GM13977 (cell line): ENCODE measurements at places on chromosomes 5 and 9.
A peak's percentile ranks its signal among the peaks of the same experiment; 100 is the strongest.

DNA sequence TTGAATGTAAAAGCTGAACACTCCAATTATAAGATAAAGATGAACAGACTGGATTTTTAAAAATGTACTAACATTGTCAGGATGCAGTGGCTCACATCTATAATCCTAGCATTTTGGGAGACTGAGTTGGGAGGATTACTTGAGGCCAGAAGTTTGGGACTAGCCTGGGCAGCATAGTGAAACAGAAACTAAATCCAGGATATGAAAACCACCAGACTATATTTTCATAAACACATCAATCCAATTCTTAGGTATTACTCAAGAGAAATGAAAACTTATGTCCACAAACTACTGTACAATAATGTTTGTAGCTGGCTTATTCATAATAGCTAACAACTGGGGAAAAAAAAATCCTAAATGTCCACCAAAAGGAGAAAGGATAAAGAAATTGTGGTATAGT, 26.8 kb upstream of the NAA35 start:
- DNase-seq, result no peak

GRCh38 chr5:122019919-122020590, 58.0 kb downstream of the LOX start:
- no peak for DNase-seq

- DNase-seq, result no peak
Observed at GRCh38 chr5:54702470-54702869, 184.9 kb downstream of the SNX18 start.

DNA sequence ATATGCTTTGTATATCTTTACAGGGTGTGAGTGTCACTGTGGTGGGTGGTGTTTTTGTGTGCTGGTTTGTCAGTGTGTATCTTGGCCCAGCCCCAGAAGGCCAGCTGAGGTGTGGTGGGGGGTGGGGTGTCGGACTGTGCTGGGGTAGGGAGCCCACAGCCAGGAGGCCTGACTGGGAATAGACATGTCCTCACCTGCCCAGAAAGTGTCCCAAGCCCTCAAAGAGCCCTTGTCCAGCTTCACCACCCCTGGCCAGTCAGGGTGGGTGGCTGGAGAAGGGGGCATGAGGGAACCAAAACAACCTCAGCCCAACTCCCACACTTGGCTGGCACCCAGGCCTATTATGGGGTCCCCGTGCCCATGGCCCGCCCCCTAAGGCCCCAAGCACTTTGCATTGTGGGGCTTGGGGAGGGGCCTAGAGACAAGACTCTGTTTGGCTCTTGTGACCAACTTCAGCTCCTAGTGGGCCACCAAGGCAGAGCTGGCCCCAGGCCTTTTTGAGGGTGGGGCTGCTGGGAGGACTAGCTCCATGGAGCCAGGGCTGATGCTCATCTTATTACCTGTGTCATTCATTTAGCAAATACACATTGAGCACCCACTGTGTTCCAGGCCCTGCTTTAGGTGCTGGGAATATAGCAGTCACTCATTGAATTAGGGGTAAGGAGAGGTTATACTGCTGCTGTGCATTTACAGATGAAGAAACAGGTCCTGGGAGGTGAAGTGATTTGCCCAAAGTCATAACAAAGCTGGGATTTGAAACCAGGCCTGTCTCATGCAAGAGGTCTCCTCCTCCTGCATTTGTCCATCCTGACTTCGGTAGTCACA, 56.2 kb upstream of the PSD2 start:
- no peak for DNase-seq

DNA sequence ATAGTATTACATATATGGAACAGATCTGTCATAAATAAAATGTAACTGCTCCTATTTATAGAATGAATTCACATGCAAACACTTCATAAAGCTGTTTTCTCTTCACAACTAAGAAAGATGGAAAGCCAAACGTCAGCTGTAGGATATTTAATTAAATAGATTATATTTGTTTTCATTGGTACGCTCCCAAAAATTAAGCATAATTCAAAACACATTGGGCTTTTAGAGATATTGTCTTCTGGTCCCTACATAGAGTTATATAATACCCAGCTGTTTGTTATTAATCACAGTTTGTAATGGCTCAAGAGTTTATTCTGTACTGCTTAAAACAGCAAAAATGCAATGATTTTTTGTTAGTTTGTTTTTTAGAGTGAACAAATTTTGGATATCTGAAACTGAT, 61.2 kb downstream of the MRPS30 start:
- DNase-seq, result no peak

DNA sequence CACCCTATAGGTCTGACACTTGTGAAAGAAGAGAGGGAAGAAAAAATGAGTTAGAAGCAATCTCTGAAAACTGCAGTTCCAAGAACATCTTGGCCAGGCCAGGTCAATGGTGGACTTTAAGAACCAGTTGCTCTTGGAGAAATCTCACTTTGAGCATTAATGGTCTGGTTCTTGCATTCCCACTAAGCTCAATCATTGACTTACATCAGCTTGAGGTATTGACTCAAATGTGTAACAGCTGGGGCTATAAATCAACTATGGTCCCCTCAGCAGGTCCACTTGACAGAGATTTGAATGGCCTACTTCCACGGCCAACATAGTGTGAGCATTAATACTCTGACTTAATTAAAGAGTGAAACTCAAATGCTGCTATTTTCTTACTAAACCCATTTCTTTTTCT, 357.8 kb upstream of the RGMB start:
- no peak for DNase-seq

DNA sequence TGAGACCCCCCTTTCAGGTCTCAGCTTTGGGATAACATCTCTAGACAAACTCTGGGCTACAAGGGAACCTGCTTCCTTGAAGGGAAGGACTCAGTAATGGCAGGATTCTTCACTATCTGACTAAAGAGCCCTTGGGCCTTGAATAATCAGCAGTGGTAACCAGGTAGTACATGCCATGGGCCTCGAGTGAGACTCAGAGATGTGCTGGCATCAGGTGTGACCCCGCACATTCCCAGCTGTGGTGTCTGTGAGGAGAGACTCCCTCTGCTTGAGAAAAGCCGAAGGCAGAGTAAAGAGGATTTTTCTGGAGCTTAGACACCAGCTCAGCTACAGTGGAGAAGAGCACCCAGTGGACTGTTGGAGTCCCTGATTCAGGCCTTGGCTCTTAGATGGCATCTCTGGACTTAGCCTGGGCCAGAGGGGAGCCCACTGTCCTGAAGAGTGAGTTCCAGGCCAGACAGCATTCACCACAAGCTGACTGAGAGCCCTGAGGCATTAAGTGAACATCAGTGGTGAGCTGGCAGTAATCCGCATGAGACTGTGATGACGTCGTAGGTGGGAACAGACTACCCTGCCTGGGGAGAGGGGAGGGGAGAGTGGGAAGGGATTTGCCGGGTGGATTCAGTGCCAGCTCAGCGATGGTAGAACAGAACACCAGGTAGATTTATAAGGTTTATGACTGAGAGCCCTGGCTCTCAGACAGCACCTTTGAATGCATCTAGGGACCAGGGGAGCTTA, 5.3 kb upstream of the ZNF782 start:
- DNase-seq, result no peak

DNA sequence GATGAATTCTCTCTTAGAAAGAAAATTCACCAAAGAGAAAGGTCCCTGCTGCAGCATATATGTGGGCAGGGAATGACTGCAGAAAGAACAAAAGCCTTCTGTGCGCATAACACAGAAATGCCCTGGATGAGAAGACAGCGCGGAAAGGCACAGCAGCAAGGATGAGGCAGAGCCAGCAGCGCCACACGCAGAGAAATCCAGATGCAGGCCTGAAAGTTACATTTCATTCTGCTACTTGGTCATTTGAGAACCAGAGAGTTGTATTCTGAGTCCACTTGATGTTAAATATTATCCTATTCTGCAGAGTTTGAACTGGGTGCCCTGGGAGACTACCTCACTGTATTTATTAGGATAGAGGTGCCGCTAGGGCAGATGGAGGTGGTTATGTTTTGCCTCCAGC, 68.5 kb downstream of the GLDC start:
- DNase-seq, result no peak

DNA sequence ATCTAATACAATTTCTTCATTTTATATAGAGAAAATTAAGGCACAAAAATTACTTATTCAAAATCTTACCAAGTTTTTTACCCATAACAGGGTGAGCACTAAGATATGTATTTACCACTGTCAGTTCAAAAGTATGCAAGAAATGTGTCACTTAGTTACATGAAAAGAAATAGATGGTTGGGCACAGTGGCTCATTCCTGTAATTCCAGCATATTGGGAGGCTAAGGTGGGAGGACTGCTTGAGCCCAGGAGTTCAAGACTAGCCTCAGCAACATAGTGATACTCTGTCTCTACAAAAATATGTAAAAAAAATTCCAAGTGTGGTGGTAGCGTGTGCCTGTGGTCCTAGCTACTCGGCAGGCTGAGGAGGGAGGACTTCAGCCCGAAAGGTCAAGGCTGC, 19.4 kb downstream of the YIPF5 start:
- no peak for DNase-seq

- no peak for DNase-seq
Observed at GRCh38 chr9:128923493-128923883, 2.7 kb downstream of the PHYHD1 start.

DNA sequence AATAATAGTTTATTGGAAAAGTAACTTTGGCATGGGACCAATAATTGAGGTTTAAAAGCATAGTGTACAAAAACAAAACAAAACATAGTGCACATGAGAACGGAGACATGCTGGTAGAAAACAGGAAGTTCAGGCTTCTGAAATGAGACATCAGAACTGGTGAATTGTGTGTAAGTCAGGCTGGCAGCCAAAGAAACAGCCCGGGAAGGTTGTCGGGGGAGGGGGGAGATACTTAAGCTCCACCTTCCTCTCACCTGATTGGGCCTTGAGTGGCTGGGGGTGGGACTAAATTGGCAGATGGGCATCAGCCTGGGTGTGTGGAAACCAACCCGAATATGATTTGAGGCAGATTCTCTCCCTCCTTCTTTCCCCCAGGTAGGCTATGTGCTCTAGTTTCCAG, 256.3 kb downstream of the SMARCA2 start:
- DNase-seq, result peak; percentile 42

DNA sequence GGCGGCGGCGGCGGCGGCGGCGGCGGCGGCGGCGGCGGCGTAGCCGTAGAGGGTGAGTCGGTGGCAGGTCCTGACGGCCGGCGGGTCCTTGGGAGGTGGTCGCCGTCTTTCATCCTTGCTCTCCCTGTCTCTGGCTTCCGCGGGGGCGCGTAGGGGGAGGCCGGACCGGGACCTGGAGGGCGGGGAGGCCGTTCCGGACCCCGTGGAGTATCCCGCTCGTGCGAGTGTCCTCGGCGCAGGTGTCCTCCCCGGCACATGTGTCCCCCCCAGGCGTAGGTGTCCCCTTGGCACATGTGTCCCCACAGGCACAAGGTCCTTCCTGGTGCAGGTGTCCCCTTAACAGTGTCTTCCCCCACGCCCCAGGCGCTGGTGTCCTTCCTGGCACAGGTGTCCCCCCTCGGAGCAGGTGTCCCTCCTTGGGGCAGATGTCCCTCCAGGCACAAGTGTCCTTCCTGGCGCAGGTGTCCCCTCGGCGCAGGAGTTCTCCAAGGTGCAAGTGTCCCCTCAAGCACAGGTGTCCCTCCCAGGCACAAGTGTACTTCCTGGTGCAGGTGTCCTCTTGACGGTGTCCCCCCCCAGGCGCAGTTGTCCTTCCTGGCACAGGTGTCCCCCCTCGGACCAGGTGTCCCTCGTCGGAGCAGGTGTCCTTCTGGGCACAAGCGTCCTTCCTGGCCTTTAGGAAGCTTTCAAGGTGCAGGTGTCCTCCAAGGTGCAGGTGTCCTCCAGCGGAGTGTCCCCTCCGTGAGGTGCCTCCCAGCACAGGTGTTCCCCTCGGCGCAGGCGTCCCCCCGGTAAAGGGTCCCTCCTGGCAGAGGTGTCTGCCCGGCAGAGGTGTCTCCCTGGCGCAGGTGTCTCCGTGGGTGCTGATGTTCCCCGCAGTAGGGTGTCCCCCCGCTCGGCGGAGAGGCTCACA, 519 bp downstream of the EXOC3 start:
- DNase-seq, result peak; percentile 70

- no peak for DNase-seq
Observed at GRCh38 chr5:7050986-7051385, 337.8 kb downstream of the TENT4A start.

DNA sequence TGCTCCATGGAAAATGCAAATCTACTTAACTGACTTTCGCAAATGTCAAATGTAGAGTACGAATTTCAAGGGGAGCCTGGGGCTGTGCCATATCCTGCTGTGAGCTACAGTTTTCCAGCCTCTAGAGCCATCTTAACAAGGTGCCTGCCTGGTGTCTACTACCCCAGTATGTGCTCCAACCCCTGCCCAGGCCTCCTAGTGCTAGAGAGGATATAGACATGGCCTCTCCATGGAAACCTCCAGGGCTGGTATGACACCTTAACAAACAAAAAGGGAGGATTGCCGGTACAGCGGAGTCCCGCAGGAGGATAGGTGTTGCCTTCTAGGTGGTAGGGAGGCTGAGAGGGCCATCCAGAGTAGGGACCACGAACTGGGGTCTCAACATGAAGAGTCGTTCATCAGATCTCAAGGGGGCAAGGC, 13.6 kb upstream of the IL3 start:
- no peak for DNase-seq

DNA sequence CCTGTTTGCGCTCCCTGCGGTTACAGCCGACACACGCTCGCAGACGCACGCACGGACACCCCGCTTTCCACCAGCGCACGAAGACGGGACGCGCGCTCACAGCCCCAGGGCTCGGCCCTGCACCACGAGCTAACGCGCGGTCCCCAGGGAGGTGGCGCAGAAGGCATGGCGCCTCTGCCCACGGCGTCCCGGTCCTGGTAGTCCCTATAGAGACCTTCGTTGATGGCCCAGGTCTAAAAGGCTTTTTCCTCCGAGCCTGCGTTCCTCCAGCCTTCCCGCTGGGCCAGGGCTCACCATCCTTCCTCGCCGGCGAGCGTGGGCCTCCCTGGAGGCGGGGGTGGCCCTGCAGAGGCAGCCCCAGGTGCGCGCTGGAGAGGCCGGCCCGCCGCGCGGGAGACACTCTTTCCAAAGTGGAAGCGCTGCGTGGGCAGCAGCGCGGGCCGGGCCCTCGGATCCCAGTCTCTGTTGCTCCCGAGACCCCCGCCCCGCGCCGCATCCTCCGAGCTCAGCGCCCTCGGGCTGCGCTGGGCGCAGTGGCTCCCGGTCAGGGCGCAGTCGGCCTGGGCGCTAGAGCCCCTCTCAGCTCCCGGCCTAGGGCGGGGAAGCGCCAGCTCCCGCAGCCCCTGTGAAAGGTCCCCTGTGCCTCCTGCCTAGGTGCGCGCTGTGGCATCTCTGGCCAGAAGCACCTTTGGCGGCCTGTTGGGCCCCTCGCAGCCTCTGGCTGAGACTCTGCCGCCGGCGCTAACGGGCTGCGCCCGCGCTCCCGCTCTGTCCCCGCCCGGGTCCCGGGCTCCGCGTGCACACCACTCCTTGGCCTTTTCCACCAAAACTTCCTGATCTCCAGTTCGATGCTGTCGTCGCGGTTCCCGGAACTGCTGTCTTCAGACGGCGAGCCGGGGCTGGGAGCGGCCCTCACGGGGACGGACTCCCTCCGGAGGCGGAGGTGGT, 31.9 kb upstream of the FANCC start:
- no peak for DNase-seq

GRCh38 chr9:17075758-17076485, 58.9 kb upstream of the CNTLN start:
- no peak for DNase-seq

- no peak for DNase-seq
Observed at GRCh38 chr9:121288673-121289025, 20.7 kb downstream of the GSN start.

- DNase-seq, result no peak
Observed at GRCh38 chr9:135334953-135335460, 144.6 kb upstream of the PPP1R26 start.

GRCh38 chr9:34218446-34218845, 39.6 kb downstream of the UBAP1 start:
- no peak for DNase-seq

- no peak for DNase-seq
Observed at GRCh38 chr5:127031863-127032232, 1.5 kb upstream of the MARCHF3 start.
